ENCODE measurements at places on chromosomes 7 and 10.

DNA sequence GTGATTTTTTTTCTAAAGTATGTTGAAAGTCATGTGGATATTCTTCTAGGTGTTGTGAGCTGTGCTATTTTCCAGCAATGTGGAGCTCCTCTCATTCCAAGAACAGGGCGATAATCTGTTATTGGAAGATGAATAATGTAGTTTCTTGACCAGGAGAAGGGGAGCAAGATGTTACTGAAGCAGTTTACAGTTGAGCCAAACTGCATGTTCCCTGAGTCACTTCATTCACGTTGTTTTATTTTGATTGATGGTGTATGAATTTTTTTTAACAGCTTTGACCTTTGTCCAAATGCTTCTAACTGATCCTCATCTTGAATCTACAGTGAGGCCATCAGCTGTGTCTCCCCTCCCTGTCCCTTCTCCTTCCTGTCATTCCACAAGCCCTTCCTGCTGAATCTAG lies 277.1 kb upstream of the KLF6 start:
- no peak for DNase-seq

GRCh38 chr7:1028775-1029636 lies 15.3 kb upstream of the GPR146 start:
- DNase-seq, result peak; percentile 97

DNA sequence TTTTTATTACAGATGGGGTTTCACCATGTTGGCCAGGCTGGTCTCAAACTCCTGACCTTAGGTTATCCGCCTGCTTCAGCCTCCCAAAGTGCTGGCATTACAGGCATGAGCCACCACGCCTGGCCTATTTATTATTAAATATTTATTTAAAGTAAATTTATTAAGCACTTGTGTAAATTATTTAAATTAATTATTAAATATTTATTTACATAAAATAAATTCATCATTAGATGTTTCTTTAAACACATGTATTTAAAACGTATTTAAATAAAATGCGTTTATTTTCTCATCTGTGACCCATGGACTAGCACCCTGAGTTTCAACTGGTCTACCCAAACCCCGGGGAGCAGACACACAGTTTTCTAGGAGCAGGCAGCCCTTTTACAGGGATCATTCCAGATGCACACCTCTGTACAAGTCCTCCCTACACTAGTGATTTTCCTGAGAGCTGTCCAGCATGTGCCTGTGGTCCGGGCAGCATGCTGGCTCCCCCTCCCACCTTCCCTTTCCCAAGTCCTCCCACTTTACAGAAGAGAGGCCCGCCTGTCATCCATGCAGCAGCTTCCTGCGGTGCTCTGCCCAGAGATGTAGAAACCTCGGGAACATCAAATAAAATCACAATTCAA lies 89.2 kb upstream of the ATP6V0A4 start:
- no peak for DNase-seq

DNA sequence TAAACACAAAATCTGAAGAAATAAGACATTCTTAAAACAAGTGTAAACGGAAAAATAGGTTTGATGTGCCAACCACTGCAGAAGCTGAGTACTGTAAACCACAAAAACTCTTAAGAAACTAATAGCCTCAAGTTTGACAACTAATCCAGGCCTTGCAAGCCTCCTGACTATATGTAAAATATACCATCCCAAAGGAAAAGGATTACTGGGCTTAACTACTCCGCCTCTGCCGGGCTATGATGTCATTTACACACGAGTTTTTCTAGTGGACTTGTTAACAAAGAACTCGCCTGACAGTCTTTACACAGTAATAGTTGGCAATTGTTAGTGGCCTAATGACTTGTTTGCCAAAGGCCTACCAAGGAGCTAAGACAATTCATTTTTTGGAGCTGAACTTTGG lies 2.1 kb downstream of the KIF5B start:
- peak; percentile 36 for DNase-seq

DNA sequence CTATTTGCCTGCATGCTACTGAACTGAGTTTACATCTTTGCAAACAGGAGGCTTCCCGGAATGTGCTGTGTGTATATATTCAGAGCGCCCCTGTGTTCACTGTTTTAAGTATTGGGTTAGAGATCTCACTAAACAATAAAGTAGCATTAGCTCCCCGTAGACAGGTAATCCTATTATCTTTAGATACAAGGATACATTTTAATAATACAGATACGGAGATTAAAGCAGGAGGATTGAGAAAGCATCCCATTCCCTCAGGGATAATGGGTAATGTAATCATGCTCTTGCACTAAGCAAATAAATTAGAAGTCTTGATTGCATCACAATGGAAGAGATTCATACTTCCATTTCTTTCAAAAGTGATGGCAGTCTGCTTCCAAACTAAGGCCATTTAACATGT lies 809.0 kb downstream of the NRG3 start:
- DNase-seq, result no peak

DNA sequence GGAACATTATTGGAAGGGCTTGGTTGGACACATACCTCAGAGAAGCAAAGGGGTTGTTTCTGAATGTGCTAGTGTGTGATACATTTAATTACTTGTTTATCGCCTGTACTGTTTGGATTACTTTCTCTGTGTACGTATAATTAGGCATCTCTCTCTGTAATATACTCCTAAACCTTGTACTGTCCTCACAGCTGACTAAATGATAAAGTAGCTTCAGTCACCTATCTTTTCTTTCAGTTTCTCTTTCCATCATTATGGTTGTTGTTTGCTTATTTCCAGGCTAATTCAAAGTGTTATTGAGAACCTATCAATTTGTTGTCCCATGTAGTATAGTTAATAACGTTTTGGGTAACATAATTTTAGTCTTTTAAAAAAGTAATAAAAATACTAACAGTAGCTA lies 34.0 kb downstream of the MXI1 start:
- no peak for DNase-seq

DNA sequence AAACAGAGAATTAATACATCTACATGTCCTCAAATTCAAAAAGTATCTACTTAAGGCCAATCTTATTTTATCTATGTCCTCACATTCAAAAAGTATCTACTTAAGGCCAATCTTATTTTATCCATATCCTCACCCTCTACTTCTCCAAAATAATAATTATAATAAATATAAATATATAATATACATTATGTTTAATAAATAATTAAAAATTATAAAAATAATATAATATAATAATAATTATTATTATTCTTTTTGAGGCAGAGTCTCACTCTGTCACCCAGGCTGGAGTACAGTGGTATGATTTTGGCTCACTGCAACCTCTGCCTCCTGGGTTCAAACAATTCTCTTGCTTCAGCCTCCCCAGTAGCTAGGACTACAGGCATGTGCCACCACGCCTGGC lies 784.9 kb downstream of the DNAJB9 start:
- no peak for DNase-seq

DNA sequence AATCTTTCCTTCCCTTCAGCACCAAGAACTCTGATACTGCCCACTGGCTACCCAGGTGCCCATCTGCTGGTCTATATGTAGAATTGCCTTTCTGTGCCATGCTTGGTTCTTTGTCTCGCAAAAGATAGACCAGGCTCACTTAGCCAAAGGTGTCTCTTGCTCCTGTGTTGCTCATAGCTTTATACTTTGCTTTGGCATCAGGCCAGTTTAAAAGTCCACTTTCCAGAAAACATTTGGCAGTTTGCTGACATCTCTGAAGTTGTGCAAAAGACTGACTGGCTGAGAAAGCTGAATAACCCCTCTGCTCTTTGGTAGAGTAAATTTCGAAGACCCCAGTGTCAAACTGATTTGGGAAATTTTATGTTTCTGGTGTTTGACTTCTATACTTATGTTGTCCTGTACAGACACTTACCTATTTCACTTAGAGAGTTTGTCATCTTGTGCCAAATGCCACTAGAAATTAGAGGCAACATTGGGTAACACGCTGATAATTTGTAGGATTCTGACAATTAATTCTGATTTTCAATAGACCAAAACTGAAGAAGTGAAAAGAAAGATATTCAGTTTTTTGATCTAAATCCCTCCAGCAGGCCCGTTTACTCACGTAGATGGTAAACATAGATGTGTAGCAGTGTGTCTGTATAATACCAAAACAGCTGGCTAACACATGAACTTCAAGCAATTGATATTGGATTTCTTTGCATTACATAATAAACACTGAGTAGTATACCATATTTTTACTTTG lies 91.1 kb downstream of the CPED1 start:
- DNase-seq, result peak; percentile 60

- DNase-seq, result no peak
Measured at GRCh38 chr10:86363184-86363832, 3.3 kb downstream of the GRID1 start.

DNA sequence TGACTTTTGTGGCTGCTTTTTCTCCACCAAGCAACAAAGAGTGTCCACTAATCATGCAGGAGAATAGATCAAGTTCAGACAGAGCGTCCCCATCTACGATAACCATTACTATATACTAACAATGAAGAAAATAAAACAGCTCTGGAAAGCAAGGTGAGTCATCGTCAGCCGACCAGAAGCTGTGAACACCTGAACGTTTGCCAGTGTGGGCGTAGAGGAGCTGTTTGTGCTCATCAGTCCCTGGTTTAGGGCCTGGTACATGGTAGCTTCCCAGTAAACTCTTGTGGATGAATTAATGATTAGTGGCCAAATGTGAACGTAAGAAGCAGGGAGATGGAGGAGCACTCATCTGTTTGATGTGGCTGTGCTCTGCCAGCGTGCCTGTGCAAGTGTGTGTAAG lies 180.7 kb downstream of the EVX1 start:
- DNase-seq, result no peak

GRCh38 chr10:86644152-86644793 lies 10.1 kb upstream of the OPN4 start:
- peak; percentile 50 for DNase-seq

GRCh38 chr7:6558837-6559236 lies 7.6 kb upstream of the GRID2IP start:
- peak; percentile 67 for DNase-seq

- no peak for DNase-seq
Measured at GRCh38 chr7:109901926-109902325, 1189.0 kb upstream of the LRRN3 start.

GRCh38 chr10:21797533-21797932 lies 206.0 kb downstream of the DNAJC1 start:
- DNase-seq, result no peak

DNA sequence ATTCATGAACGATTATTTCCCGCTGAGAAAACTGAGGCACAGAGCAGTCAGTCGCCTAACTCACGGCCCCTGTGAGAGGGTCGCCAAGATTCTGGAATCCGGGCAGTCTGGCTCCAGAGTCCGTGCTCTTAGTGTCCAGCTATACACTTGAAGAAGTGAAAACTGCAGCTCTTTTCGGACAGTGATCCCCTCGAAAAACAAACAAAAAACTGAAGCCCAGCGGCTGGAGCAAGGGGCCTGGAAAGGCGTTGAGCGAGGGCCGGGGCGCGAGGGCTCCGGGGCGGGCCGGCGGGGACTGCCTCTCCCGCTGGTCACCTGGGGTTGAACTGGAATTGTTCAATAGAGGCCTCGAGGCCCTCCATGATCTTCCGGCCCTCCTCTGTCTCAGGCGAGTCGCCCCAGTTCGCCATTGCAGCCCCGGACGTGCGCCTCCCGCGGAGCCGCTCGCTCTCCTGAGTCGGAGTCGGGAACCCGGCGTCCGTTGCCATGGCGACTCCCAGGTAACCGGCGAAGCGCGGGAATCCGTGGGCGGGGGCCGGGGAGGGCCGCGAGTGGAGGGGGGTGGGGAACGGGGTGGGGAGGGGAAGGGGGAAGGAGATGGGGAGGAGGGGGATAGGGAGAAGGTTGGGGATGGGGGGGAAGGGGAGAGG lies 881 bp downstream of the C10orf67 start:
- DNase-seq, result no peak

All from LHCN-M2 (cell line).